ENCODE measurements at places on chromosomes 1 and 21. TPM values are rescaled to one million over a fixed set of nuclear protein-coding genes. Genes with fewer than 3 reads are reported as not detected.

- no peak for DNase-seq
Observed at GRCh38 chr21:14762734-14763694, 216.9 kb upstream of the SAMSN1 start.

Gene UCHL5
- 37.0 TPM for total RNA-seq

DNA sequence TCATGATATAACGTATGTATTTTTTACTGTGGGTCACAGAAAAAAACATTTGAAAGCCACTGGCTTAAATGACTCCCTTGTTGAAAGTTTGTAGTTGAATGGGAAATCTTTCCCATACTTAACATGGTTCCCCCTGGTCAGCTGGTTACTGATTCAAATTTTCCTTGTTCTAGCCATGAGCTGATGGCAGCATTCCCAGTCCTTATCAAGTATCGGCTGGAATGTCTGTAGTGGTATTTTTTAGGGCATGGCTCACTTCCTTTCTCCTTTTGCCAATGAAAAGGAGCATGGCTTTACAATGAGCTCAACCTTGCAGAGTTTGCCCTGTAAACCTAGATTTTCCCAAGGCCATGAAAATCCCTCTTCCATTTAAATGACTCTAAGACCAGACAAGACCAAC lies 55.7 kb downstream of the GIPC2 start:
- no peak for DNase-seq

- DNase-seq: peak; percentile 11
Observed at GRCh38 chr21:28522014-28522799, 470.5 kb downstream of the LTN1 start.

GRCh38 chr21:31869750-31870149 lies 3.1 kb upstream of the HUNK start:
- DNase-seq: no peak

Gene GPR37L1
- total RNA-seq: 0.33 TPM

Gene ACKR1
- not detected for total RNA-seq

GRCh38 chr1:47951545-47952235 lies 45.5 kb downstream of the TRABD2B start:
- DNase-seq: no peak

DNA sequence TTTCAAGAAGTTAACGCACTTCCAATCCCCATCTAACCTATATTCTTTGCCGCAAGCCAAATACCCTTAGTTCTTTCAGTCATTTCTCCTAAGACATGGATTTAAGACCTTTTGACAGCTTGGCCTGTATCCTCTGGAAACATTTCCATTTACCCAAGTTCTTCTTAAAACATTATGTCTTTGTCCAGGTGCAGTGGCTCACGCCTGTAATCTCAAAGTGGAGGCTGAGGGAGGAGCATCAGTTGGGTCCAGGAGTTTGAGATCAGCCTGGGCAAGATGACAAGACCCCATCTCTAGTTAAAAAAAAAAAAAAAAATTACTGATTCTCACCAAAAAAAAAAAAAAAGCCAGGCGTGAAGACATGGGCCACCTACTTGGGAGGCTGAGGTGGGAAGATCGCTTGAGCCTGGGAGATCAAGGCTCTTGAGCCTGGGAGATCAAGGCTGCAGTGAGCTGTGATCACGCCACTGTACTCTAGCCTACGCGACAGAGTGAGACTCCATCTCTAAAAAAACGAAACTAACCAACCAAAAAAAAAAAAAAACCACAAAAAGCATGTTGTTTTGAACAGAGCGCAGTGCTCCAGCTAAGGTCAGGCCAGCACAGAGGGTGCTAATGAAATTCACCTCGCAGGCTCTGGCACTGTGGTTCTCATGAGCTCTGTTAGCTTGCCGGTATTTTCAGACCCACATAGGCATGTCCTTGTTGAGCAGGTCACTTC lies 36.0 kb downstream of the NUAK2 start:
- DNase-seq: no peak

- no peak for DNase-seq
Observed at GRCh38 chr1:9494936-9495758, 44.1 kb upstream of the SLC25A33 start.

Gene C1orf56
- 2.3 TPM for total RNA-seq

DNA sequence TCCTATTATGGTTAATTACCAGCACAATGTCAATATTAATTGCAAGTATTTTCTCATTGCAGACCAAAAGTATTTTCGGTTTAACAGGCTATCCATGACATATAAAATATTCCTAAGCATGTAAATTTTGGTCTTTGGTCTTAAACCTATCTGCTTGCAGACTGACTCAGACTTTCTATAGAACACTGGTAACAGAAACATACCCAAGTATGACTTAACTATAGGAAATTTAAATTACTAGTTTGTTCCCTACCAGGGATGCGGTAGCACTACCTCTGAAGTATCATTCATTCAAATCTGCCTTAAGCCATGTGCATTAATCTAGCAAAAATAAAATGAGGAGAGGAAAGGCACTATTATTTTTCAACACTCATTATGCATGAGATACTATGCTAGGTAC lies 2.9 kb downstream of the TAF1A start:
- no peak for DNase-seq

DNA sequence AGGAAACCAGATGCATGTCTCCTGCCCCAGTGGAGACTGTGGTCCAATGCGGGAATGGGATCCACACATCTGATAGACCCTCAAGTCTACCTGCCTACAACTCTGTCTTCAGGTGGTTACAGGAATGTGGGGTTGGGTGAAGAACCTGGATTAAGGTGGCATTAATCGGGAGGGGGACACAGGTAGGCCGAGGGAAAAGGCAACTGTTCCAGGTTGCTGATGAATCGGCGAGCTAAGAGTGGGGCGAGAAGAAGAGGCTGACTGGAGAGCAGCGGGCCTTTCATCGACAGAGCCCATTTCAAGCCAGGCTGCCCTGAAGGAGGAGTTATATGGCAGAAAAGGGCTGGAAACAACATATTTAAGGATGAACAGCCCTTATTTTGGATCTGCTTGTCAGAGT lies 836 bp downstream of the CD2 start:
- DNase-seq: no peak

DNA sequence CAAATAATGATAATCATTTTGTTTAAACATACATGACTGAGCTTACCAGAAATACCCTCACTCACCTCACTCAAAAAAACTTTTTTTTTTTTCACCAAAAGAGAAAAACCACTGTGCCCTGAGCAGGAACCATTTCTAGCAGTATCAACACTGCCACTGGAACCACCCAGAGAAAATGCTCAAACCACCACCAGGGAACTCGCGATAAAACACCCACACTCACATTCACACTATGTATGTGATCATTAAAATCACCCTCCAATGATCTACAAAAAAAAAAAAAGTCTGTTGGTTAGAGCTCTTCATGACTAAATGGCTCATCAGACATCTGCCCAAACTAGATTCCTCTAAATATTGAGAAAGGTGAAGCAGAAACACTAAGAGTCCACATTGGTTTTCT lies 11.5 kb downstream of the TIAM1 start:
- DNase-seq: no peak

GRCh38 chr1:209341146-209341545 lies 242.4 kb upstream of the CAMK1G start:
- no peak for DNase-seq

DNA sequence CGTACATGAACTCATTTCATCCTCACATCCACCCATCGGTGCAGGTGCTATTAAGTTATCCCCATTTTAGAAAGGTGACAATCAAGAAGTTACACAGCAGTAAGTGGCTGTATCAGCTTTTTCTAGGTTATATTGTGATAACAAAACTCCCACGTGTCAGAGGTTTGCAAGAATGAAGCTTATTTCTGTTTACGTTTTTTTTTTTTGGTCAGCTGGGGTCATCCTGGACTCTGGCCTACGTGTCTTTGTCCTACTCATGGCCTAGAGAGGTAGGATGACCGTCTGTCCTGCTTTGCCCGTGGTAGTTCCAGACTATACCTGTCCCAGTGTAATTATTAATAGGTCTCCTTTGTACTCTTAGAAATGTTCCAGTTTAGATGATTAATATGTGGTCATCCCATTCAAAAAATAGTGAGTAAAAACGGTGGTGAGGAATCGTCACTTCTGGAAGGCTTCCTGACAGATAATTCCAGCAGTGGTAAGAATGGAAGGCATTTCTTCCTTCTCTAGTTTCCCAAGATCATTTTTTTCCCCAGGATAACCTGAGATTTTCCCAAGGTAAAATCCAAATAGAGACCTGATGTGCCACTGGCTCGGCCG lies 64.2 kb upstream of the KIF26B start:
- DNase-seq: peak; percentile 28

Gene DMBX1
- total RNA-seq: 0.79 TPM

Gene C1orf210
- 23.3 TPM for total RNA-seq

Gene KRTAP13-4
- not detected for total RNA-seq

DNA sequence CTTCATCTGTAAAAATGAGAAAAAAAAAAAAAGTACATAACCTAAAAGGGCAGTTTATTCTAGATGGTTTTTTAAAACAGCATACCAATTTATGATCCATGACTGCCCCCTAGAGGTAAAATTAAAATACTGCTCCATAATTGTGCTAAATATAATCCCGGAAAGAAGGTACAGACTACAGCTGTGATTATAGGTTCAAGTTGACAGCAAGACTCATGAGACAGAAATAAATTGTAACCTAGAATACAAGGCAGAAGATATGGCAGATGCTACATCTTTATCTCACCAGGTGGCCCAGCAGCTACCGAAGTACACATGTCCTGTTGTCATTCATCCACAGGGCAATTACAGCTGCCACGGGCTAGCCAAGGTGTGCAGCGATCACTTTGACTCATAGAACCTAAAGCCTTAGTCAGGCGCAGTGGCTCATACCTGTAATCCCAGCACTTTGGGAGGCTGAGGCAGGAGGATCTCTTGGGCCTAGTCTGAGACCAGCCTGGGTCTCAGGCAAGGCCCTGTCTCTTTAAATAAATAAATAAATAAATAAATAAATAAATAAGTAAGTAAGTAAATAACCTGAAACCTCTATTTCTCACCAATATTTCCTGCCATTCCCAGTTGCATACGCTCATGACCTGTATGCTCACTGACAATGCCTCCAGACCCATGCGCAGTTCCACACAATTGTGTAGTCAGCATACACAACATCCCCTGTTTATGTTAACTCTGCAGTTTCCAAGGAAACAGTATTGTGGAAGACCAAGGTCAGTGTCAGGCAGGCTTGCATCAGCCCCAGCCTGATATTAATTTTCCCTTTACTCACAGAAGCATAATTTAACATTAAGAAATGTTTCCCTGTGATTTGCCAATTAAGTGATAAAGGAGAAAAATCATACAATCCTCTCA lies 18.3 kb upstream of the PPIE start:
- DNase-seq: peak; percentile 6

DNA sequence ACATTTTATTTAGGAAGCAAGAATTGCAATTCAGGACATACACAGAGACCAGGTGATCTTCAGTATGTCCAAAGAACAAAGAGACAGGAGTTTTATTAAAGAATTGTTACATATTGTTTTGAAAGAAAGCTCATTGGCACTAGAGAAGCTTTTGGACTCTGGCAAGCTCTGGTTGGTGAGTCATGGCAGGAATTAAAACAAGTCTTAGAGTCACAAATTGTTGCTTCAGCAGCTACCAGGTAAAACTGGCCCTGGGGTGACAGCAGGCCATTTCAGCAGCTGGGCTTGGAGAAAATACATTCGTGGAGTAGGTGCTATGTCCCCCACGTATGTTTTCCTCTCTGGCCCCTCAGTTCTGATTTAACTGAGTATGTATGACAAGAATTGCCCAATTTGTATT lies 58.8 kb downstream of the MAP3K21 start:
- DNase-seq: peak; percentile 41

DNA sequence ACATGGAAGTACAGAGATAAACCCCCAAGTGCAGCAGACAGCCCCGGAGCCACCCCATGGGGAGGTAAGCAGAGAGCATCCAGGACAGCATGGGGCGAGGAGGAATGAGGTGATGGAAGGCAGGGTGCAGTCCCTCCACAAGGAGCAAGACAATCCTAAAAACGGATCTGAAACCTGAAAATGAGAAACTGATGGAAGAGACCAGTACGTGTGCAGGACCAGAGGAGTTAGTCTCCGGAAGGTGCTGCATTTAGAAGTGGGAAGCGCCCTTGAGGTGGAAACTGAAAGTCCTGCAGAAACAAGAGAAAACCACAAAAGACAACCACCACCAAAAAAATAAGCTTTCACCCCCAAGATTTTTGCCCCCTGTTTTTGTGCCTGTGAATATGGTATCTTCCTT lies 17.4 kb upstream of the DDOST start:
- DNase-seq: no peak

DNA sequence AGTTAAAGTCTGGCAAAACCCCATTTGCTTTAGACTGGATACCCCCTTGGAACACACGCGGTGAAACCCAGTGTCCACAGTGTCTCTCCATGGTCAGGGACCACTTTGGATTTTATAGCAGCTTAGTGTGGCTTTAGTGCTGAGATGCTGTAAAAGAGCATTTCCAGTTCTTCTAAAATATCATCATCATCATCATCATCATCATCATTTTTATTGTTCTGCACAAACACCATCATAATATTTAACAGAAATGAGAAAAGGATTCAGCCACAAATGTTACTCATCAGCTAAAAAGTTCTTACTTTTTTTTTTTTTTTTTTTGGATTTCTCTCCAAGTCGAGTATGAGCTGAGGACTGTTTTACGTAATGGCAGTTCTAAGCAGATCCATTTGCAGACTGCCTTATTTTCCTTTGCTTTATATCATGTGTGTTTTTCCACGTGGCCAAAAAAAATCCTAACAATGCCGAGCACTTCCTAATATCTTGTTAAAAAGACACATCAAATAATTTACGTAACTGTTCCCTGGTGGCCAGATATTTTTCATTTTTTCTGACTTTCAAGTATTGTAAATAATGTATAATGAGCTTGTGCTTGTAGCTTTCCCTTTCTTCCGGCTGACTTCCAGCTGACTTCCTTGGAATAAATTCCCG lies 62.8 kb downstream of the EVA1C start:
- no peak for DNase-seq

DNA sequence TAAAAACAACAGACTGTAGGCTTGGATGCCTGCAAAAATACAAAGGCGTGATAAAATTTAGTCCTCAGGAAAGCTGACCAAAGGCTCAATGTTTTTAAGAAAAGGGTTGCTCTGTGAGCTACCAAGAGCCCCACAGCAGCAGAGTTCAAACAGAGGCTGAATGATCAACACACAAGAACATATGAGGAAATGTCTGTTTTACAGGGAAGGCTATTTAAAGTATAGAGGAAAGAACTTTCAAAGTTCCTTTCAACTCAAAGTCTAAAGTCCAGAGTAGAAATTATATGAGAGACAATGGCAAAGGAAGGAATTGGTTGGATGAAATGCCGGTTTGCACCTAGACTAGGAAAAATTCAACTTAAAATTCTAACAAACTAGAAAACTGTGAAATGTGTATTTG lies 8.6 kb downstream of the CLSTN1 start:
- no peak for DNase-seq

Gene RNU1-2
- total RNA-seq: 1,333 TPM

Gene NUP210L
- not detected for total RNA-seq

GRCh38 chr1:233328142-233328921 lies 808 bp downstream of the MAP3K21 start:
- peak; percentile 61 for DNase-seq

DNA sequence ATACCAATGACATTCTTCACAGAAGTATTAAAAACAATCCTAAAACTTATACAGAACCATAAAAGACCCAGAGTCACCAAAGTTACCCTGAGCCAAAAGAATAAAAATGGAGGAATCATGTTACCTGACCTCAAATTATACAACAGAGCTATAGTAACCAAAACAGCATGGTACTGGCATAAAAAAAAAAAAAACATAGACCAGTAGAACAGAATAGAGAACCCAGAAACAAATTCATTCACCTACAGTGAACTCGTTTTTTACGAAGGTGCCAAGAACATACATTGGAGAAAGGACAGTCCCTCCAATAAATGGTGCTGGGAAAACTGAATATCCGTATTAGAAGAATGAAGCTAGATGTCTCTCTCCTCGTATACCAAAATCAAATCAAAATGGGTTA lies 2.6 kb upstream of the GNG5 start:
- DNase-seq: no peak

Gene VSIG8
- not detected for total RNA-seq

Gene HES5
- total RNA-seq: not detected
